ENCODE measurements at places on chromosomes 16 and 17.

DNA sequence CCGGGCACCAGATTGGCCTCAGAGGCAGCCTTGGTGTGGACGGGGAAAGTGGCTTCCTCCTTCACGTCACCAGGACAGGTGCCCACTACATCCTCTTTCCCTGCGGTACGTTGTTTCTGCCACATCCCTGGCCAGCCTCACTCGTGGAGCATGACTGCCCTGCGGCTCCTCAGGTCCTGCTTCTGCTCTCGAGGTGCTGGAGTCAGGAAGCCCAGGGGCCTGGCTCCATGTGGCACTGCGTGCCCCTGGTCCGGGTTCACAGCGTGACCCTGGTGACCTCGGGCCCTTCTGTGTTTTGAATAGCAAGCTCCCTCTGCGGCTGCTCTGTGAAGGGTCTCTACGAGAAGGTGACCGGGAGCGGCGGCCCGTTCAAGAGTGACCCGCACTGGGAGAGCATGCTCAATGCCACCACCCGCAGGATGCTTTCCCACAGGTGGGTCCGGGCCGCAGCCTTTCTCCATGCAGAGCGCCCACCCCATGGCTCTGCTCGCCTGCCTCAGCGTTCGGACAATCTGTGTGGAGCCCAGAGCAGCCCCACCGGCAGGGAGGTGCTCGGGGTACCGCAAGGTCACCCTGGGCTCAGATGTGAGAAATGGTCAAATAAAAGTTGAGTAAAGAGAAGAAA lies 13.5 kb downstream of the RGS11 start:
- DNase-seq, result no peak

DNA sequence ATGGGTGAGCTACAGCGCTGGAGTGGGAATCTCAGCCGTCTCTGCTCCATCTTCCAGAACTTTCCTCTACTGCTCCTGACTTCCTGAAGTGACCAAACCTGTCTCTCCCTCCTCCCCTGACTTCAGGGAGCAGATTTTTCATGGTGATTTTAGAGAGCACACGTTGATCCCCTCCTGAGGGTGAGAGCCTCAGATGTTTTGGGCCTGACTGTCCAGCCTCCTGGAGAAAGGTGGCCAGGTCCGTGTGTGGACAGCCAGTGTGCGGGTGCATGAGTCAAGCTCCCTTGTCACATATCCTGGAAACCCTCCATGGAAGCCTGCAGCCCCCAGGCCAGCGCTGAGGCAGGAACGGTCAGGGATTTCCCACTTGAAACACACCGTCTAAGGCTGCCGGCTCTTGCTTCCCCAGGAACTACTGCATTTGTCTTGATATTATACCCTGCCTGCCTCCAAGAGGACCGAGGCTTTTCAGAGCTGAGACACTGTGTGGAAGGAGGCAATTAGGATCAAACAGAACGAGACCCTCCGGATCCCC lies 143.1 kb downstream of the CMIP start:
- DNase-seq, result no peak

- DNase-seq, result no peak
These were observed 25.2 kb upstream of the GSE1 start for GRCh38 chr16:85587762-85588556.

- DNase-seq, result no peak
These were observed 13.0 kb upstream of the USP10 start for GRCh38 chr16:84686707-84687298.

- no peak for DNase-seq
These were observed 255.6 kb upstream of the SDK2 start for GRCh38 chr17:73899839-73900238.

DNA sequence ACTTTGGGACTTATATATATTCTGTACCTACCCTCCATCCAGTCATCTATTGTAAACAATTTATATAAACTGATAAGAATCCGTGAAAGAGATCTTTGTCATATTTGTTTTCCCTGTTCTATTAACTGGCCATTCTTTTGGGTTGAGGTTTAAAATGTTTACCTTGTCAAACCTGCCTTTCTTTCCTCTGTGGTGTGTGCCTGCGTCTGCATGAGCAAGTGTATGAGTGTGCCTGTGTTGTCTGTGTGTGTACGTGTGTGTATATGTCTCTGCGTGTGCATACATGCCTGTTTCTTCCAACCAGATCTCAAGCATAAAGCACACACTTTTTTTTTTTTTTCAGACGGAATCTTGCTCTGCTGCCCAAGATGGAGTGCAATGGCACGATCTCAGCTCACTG lies 201.5 kb downstream of the C16orf95 start:
- no peak for DNase-seq

DNA sequence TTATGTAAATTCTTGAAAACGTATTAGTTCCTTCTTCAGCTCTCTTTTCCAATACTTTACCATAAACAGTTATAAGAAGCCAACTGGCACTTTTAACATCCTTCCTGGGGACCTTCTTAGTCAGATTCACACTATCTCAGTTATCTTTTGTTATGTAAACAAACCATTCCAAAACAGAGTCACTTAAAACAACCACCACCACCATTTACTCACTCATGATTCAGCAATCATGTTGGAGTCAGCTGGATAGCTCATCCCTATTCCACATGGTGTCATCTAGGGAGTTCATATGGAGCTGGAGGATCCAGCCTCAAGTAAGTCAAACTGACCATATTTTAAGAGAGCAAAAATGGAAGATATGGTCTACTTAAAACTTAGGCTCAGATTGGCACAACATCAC lies 240.3 kb upstream of the IRX3 start:
- no peak for DNase-seq

GRCh38 chr16:47413041-47413440 lies 47.8 kb downstream of the ITFG1 start:
- DNase-seq, result no peak

- no peak for DNase-seq
These were observed 61.4 kb downstream of the TMEM100 start for GRCh38 chr17:55661256-55661758.

DNA sequence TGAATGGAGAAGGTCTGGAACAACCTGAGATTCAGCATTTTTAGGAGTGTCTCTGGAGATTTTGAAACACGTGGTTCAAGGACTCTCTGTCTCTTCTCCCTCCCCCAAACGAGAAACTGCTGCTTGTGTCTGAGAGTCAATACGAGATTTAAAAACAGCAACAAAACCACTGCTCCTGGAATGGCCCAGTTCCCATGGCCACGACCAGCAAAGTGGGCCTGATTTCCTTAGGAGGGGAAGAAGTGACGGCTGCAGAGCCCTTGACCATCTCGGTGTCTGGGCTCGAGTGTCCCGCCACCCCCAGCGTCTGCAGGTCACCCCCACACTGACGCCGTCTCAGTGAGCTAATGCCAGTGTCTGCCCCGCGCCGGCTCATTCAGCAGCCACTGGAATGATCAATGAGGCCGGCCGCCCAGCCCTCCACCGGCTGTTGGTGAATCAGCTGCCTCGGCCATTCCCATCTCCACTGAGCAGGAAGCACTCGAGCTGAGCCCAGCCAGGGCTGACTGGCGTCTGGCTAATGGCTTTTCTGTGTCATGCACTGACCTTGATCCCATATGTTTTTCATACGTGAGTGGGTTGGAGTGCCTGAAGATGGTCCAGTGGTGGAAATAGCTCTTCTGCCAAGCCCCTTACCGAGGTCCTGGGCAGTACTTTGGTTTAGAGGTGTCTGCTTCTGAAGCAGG lies 151.8 kb downstream of the PITPNC1 start:
- DNase-seq, result peak; percentile 44

- no peak for DNase-seq
These were observed 159.1 kb downstream of the CDH11 start for GRCh38 chr16:64962786-64963185.

DNA sequence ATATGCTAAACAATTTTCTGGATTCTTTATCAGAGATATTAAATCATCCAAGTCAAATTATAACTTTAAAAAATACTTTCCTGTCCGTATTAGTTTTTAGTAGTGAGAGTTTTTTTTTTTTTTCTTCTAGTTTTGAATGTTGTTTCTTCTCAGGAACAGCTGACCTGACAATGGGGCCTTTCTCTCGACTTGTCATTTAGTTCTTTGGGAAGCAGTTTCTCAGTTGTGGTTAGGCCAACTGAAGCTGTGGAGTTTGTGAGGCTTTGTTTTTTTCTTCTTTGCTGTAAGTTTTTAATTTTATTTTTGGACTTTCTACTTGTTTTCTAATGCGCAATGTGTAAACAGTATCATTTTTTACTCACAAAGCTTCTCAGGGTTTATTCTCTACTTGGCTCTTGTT lies 140.8 kb downstream of the FTO start:
- DNase-seq, result no peak

- no peak for DNase-seq
These were observed 44.0 kb downstream of the PLCG2 start for GRCh38 chr16:81823111-81823510.
